ENCODE measurements at places on chromosomes 3 and 15.

DNA sequence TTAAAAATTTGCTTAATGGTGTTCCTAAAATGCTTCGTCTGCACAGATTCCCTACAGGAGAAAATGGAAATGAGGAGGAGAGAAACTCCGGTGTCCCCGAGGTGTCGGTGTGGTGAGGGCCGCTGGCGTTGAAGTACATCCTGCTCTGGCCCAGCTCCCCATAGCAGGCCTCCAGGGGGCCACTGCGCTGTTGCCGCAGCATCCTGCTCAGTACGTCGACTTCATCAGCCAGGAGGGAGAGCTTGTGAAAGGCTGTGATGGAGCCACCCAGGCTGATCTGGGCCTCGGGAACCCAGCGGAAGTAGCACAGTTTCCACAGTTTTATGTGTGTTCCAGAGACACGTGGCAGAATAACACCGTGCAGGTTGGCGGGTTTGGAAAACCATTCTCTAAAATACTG is 37.8 kb downstream of the FAN1 start:
- DNase-seq: no peak

DNA sequence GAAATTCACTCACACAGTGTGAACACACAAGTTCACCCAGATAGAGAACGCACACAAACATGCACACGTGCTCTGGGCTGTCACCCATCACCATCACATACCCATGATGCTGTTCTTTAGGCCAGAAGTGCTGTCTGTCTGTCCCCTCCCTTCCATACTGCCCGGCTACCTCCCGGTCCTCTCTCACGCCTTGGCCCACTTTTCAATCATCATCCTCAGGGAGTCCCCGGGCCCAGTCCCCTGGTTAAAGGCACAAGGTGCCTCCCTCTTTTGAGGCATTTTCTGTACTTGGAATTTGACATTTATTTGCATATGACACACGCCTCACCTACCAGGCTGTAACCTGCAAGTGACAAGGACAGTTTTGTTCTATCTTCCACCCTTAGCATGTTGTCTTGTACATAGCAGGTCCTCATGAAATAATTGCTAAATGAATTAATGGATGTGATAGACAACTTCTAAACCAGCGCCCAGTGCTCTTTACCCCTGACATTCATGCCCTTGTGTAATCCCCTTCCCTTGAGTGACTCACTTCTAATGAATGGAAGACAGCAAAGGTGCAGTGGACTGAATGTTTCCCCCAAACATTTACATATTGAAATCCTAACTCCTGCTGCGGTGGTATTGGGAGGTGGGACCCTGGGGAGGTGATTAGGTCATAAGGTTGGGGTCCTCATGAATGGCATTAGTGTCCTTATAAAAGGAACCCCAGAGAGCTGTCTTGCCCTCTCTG is 73.9 kb upstream of the ADPGK start:
- no peak for DNase-seq

- DNase-seq: no peak
These were observed 3.4 kb downstream of the GXYLT2 start for GRCh38 chr3:72891053-72891855.

- DNase-seq: peak; percentile 16
These were observed 33.3 kb downstream of the ATG7 start for GRCh38 chr3:11305509-11305908.

DNA sequence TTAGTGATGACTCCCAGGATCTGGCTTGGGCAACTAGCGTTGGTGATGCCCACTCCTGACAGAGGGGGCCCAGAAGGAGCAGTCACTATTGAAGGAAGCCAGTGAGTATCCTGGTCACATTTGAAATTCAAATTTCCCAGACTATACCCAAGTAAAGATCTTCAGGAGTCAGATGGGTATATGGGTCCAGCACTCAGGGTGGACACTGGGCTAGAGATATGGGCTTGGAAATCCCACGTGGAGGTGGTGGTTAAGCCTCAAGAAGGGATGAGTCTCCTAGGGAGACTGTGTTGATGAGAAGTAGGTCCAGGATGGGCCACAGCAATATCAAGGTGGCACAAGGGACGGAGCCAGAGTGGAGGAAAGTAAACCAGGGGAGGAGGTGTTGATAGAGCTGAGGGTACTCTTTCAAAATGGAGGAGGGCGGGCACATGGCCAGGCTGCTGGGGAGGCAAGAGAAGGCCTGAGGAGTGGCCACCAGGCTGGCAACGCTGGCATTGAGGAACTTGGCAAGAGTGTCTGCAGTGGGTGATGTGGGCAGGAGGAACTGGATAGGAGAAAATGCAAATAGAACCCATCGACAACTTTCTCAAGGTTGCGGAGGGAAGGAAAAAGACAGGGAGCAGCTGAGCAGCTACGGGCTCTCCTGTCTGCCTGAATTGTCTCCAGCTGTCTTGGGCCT is 3.7 kb upstream of the SLCO2A1 start:
- DNase-seq: no peak

DNA sequence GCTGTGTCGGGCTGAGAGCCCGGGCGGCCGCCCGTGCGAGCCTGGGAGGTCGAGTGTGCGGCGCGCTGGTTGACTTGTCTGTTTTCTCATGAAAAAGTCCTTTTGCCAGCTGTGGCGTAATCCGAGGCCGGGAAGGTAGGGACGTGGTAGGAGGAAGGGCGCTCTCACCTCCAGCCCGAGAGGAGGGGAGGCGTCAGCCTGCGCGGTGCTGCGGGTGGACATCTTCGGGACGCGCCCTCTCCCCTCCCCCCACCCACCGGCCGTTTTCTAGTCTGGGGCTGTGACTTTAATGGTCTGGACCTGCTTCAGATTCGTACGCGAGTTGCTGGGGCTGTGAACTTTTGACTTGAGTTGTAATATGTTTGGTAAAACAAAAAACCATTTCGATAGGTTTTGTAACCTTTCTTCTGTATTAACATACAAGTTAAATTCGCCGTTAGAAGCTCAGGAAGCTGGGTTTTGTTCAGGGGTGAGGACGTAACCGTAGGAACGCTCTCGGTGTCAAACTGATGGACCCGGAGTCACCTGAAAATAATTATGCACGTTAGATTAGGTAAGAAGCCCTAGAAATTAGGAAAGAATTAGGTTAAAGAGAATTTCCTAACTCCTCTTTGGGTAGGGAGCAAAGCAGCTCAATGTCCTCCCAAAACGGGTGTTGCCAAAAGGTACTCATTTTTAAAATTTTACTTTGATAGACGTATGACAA is 762 bp downstream of the NCK1 start:
- DNase-seq: peak; percentile 58

- DNase-seq: no peak
These were observed 84.2 kb upstream of the BHLHE40 start for GRCh38 chr3:4894891-4895530.

GRCh38 chr3:174170248-174170647 is 688.9 kb upstream of the NAALADL2 start:
- no peak for DNase-seq

DNA sequence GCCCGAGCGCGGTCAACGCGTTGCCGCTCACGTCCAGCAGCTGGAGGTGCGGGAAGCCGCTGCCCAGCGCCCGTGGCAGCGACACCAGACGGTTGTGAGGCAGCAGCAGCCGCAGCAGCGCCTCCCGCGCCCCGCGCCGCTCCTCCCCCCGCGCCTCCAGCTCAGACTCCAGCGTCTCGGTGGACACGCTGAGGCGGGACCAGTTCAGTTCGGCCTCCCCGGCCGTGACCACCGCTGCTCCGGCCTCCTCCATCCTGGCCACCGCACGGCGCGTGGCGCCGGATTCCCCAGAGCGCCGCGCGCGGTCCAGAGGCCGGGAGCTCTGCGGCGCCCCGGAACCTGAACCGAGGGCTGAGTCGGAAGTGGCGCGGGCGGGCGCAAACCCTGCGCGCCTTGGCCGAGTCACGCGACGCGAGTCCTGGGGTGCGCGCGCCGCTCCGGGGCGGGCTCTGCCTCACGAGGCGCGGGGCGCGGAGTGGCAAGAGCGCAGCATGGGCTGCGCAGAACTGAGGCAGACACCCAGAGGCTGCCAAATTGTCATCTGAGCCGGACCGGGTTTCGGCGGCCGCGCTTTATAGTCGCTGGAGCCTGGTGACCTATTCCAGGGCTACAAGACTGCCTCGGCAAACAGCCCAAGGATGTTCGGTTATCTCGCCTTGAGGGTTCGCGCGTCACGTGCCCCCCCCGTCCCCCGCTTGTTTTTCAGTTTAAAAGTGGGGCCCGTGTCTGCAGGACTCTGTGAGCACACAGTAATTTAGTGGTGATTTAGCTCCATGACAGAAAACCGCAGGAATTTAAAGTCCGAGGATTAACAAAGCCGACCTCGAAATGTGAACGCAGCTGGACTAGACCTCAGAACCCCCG is at the start of gene LRRC58:
Gene LRRC58, minus strand, starts transcription at position 364 of the 864 bp plus-strand sequence. Its CDS starts 111 bp downstream, at position 253.
- DNase-seq: peak; percentile 93

GRCh38 chr3:143002727-143003126 is 1.4 kb downstream of the U2SURP start:
- DNase-seq: no peak

GRCh38 chr15:53982876-53983275 is 4.6 kb downstream of the UNC13C start:
- no peak for DNase-seq

DNA sequence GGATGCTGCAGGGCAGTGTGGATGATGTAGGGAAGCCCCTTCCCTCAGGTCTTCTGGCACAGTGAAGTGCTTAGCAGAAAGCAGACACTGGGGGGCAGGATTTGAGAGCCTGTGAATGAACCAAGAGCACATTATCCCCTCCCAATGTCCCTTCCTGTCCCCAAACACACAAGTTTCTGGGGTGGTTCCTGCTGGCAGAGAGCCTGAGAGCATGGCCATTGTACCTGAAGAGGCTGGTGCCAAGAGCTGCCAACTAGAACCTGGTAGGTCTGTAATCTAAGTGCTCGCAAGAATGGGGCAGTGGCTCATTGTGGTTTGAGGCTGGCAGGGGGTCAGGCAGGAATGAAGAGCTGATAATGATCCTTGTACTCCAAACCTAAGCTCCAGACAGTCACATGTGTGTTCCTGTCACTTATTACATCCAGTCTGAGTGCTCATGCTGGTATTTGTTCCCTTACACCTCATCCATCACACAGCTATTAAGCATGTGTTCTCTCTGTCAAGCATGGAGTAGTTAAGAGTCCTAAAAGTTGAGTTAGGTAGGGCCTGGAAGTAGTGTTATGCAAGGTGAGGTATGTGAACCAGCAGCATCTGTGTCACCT is 6.7 kb upstream of the CCR1 start:
- DNase-seq: peak; percentile 43

- peak; percentile 18 for DNase-seq
These were observed 3.2 kb downstream of the AKAP13 start for GRCh38 chr15:85383470-85384148.

DNA sequence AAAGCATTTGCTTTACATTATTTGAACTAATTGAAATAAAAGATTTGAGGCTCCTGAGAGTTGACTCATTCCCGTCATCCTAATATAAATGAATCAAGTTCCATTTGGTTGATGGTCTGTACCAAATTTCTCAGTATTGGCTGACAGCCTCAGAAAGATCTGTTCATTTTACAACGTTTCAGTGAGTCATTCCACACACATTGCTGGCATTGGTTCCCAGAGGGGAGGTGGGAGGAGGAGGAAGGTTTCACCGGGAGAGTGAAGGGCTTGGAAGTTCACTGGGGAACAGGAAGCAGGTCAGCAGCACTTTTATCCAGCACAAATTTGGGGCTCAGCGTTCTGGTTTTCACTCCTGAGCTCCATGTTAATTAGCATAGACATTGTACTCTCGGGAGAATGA is 176.7 kb upstream of the CADPS start:
- no peak for DNase-seq

DNA sequence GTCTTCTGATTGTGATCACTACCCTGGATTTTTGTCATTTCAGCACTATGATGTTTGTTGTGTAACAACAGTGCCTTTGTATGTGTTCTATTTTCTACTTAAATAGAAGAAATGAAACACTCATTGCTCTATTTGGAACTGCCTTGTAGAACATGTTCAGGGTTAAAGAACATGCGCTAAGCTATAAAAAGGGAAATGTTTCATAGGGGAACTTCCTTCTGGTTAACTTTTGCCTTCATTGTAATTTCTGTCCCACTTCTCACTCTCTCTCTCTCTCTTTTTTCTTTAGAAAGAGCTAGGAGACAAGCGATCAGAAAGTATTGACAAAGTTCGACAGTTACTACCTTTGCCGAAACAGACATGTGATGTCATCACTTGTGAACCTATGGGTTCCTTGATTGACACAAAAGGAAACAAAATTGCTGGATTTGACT is at the start of gene P2RY12:
Gene P2RY12, minus strand, starts transcription at position 13 of the 434 bp plus-strand sequence. CDS start 45,908 bp downstream, outside the sequence.
- no peak for DNase-seq

- DNase-seq: no peak
These were observed 213.1 kb upstream of the ADAMTS9 start for GRCh38 chr3:64900617-64901521.

- DNase-seq: no peak
These were observed 32.9 kb upstream of the RFTN1 start for GRCh38 chr3:16546186-16547010.

GRCh38 chr15:89452330-89452836 is 44.0 kb downstream of the RHCG start:
- DNase-seq: no peak

GRCh38 chr3:170524073-170524472 is 61.8 kb downstream of the SLC7A14 start:
- no peak for DNase-seq

DNA sequence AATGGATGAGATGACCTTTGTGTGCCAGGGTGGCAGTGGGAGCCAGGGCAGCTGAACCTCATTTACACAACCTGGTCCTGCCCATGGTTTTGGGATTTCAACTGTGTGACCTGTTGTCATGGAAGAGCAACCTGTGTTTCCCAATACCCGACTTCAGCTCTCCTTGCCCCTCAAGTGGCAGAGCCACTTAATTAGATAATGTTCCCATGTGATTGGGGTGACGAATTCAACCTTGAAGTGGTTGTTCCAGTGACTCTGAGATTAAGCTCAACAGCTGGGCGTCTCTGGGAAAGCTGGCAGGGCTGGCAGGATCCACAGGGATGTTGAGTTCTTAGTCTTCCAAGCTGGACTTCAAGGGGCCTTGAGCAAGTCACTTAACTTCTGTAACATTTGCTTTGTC is 71.0 kb downstream of the THSD4 start:
- no peak for DNase-seq

DNA sequence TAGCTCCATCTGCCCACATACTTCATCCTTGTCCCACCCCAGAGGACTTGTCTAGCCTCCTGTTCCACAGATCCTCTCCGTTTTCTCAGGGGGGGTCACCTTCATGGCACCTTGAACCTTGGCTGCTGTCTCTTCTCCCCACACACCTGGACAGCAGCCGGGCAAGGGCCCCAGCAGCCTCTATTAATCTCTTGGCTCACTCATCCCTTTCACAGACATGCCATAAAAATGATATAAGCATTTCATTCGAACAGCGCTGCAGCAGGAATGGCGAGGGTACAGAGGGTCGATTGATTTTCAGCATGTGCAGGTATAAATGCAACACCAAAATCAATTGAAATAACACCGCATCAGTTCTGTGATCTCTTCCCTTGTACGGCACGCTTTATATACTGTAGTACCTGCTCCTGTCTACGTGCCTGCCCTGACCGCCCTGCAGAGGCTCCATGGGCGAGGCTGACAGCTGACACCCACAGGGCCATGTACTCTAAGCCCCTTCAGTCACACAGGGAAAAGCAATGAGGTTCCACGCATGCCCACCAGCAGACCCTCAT is 209.9 kb downstream of the NTRK3 start:
- DNase-seq: no peak

GRCh38 chr3:74693251-74693650 is 78.8 kb upstream of the CNTN3 start:
- DNase-seq: no peak

GRCh38 chr15:45790325-45790943 is 155.6 kb downstream of the SQOR start:
- peak; percentile 24 for DNase-seq

GRCh38 chr3:152621967-152622810 is 212.7 kb upstream of the P2RY1 start:
- no peak for DNase-seq

Measured in activated CD4-positive, alpha-beta T cell treated with anti-CD3 and anti-CD28 coated beads, Interleukin-10, Interleukin-2, amounts not matched to agents 100 ng/mL and 50 ng/mL, durations not matched to agents 16 hours and 8 hours (primary cell).